ENCODE measurements at places on chromosomes 12 and 14.

DNA sequence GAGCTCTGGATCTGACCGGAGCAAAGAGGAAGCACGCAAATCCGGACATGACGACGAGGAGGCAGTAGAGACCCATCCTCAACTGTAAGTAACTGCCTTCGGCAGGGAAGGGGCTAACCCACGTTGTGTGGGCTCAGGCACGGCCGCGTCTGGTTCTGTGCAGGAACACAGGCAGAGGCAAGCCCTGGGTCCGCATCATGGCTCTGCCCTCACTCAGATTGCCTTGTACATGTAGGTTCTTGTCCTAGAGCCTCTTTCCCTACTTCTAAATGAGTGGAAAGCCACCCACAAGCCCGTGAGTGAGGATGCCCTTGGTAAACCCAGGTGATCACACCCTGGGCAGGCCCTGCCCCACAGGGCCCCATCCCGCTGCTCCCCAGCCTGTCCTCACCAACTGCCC lies 8.9 kb upstream of the RPLP0 start:
- DNase-seq: no peak

DNA sequence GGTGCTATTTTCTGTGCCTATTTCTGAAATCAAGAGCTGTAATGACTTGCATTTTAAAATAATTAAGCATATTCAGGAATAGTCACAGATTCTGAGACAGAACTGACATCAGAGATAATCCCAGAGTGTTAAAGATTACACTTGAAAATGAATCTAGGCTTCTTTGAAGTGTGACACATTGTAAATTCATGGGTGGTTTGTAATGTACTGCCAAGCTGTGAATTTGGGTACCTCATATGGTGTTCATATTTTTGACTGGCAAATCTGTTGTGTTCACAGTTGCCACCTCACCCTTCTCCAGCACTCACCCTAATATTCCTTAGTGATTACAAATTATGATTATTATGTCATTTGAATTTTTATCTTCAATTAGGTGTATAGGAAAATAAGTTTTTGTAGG lies 78.5 kb upstream of the CSRP2 start:
- no peak for DNase-seq

DNA sequence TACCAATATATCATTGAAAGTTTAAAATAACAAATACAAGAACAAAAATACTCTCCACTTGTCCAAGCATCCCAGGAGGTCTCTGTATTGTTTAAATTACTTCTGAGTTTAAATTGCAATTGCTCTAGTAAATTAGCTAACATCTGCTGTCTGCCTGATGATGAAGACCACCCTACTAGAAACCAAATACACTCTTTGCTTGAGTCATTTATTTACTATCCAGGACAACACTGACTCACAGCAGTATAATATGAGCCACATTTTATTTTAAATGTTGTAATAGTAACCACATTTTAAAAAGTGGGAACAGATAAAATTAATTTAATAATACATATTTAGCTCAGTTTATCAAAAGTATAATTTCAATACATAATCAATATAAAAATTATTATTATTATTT lies 62.9 kb upstream of the EEA1 start:
- no peak for DNase-seq

DNA sequence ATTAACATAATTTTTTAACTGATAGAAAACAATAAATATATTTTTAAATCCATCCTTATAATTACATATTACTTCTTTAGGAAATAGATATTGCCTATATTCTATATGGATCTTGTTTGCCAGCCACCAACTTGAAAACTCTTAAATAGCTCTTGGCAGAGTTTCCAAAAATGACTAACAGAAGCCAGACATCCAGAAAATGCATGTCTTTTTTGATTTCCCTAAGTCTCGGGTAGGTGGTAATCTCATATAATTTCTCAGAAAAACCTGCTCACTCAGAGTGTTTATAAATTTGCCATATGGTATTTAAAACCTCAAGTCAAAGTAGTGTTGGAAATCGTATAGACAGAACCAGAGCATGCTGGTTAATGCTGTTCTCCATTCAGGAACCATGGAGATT lies 360.4 kb upstream of the FOXG1 start:
- DNase-seq: no peak

GRCh38 chr12:26539131-26539530 lies 293.9 kb downstream of the ITPR2 start:
- DNase-seq: no peak

GRCh38 chr14:74979029-74979428 lies 23.6 kb upstream of the PGF start:
- no peak for DNase-seq

GRCh38 chr12:94145191-94145983 lies 3.0 kb upstream of the PLXNC1 start:
- DNase-seq: no peak

DNA sequence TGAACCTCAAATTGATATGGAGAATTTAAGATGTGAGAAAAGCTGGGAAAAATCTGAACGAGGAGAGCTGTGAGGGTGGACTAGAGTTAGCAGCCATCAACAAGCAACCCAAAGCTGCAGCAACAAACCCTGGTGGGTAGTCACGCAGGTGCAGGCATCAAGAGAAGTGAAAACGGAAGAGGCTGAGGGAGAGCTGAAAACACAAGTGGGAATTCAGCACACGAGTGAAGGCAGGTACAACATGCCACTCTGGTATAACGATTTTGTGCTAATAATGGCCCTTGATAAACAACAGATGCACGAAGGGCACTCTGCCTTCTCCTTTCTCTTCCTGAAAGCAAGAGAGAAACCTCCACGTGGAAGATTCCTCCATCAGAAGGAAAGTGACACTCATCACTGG lies 11.5 kb downstream of the TCL1B start:
- DNase-seq: no peak

DNA sequence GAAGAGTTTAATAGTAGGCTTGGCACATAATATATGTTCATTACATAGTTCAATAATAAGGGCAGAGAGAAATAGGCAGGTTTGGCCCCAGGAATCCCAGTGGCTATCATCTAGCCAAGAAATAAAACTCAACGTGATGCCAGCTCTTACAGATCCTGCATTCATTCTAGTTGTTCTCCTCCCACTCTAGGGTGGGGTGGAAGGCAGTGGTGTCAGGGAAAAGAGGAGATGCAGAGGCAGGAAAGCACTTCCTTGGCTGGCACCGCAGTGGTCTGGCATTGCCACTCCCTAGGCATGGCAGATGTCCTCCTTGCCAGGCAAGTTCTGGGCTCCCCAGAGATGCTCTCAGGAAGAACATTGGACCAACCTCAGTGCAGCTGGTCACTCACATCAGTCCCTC lies 383.6 kb downstream of the GRIN2B start:
- DNase-seq: no peak

DNA sequence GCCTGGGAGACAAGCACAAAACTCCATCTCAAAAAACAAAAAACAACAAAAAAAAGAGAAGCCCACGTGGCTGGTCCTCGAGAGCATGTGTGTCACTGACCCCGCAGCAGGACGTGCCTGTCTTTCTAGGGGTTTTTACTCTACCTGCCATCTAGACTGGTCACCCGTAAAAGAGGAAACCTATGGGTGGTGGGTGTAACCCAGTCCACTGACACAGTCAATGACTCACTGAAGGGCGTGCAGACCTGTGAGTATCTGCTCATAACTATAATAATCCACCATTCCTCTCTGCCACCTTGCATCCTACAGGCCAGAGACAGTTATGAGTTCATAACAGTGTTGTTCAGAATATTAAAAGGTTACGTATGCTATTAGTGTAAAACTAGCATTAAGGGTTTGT lies 4.6 kb downstream of the GOLGA3 start:
- no peak for DNase-seq

GRCh38 chr12:61095111-61095510 lies 1165.1 kb upstream of the USP15 start:
- no peak for DNase-seq

- DNase-seq: no peak
Measured at GRCh38 chr12:99686142-99686541, 38.6 kb downstream of the GARIN6 start.

GRCh38 chr14:57171363-57171762 lies 97.3 kb downstream of the EXOC5 start:
- no peak for DNase-seq

DNA sequence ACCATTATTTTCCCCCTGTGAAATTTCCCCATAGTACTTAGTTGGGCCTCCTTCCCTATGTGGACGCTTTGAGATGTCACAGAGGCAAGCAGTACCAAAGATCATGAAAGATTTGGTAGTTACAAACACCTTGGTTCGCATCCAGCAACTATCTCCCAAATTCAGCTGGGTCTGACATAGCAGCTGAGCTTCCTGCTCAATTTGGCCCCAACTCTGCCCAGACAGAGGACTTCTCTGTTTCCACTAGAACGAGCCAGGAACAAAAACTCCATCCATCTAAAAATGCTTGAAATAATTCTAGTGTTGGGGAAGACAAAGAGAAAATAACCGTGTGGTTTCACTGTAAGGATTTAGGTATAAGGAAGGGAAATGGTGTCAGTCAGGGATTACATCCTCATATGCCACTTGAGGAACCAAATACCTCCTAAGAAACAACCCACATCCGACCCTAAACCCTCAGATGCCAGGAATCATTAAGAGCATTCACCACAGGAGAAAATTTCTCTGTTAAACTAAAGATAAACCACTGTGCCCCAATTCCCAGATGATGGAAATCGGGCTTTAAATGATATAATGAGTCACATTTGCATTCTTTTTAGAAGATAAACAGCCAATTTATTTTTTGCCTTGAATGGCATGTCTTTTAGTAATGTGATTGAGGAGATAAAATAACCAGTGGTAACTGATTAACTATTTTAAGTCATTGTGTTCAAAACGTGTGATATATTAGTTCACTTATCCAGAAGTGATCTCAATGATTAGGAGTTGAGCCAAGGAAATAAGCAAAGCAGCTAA lies 103.7 kb upstream of the IFNG-AS1 start:
- peak; percentile 9 for DNase-seq

GRCh38 chr14:99805757-99806439 lies 12.7 kb downstream of the EML1 start:
- no peak for DNase-seq

GRCh38 chr12:24838531-24838950 lies 110.4 kb downstream of the BCAT1 start:
- peak; percentile 76 for DNase-seq

DNA sequence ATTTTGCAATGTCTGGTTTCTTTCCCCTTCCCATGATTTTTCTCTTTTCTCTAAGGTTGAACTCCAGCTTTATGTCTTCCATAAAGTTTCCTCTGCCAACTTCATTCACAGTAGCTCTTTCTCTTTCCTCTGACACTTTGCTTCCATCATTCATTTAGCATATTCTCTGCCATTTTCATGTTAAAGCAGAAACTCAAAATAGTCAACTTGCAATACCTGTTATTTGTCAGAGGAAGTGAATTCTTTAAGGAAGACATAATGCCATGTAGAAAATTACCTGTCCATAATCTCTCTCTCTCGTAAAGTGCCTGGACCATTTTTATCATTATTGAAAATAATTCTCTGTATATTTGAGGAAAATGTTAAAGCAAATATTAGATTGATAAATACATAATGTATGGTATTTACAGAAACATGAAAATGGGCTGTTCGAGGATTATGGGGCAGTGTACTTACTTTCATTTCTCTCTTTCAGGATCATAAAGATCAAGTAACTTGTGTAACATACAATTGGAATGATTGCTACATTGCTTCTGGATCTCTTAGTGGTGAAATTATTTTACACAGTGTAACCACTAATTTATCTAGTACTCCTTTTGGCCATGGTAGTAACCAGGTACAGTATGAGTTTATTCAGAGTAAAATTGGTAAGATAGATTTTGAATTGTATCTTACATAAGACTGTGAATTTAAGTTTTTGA lies 12.6 kb downstream of the NEDD1 start:
- no peak for DNase-seq

DNA sequence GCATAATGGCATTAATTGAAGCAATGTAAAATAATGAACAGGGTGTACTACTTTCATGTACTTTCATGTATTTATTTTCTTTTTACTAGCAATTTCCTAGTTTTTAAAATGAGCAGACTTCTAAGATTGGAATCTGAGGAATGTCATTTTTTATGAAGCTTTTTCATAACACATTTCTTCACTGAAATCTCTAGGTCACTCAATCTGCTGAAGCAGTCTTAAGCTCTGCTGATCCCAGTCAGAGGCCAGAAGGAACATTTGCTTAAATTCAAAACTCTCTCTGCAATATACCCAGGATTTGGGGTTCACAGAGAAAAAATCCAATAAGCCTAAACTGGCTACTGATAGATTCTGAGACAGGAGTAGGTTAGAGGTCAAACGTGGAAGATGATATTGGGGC lies 73.6 kb upstream of the CNTN1 start:
- DNase-seq: peak; percentile 6

DNA sequence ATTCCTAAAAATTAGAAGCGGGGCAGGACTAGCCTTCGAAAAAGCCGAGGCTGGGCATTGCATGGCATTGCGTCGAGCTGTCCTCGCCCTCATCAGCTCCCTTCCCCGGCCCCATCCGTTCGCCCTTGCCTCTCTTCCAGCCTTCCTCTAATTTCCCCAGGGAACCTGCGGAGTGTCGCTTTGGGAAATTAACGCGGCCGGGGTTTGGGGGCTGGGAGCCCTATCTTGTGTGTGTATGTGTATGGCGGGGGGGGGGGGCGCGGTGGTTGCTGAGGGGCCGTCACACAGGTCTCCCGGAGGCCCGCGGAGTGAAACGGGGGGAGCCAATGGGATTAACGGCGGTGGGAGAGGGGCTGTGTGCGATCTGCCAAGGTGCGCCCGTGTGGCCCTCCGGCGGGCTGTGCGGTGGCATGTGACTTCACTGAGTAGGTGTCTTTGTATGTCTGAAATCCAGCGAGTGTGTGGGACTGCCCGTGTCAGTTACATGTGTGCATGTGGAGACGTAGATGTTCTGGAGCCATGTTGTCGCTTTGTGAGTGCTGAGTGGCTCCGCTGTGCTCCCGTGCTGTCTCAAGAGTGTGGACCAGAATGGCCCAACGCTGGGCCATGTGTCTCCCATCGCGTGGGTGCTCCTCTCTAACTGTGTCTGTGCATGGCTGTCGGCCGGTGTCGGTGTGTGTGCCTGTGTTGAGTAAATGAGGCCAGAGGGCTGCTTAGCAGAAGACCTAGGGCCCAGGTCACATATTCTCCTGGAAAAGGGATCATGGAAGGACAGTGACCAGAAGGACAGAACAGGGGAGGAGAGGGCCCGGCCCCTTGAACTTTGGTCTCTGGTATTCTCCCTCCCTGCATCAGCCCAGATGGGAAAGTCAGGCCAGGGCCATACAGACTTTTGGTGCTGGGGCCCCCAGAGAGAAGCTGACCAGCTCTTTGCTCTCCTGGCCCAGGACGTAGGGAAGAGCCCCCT lies 1.5 kb downstream of the PTMS start:
- DNase-seq: no peak

GRCh38 chr12:7479771-7480170 lies 23.8 kb downstream of the CD163 start:
- no peak for DNase-seq

- no peak for DNase-seq
Measured at GRCh38 chr14:38791862-38792261, 311.2 kb downstream of the SEC23A start.

DNA sequence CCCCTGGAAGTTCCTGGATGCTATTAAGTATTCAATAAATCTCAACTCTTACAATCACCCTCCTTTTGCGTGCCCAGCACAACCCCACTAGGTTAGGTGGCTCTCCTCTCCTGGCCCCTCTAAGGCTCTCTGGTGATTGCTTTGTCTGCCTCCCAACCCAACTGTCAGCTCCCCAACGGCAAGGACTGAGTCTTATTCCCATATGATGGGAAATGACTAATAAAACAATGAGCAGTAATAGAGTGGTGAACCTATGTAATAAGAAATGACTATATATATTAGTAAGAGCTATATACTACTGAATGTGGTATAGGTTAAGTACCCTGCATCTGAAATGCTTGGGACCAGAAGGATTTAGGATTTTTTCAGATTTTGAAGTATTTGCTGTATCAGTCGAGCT lies 8.1 kb downstream of the APPL2 start:
- DNase-seq: no peak

GRCh38 chr12:96399120-96399918 lies 920 bp downstream of the CDK17 start:
- peak; percentile 44 for DNase-seq
